Fibroblast of skin of scalp (primary cell): ENCODE measurements at places on chromosomes 13 and 19.
A peak's percentile ranks its signal among the peaks of the same experiment; 100 is the strongest.

DNA sequence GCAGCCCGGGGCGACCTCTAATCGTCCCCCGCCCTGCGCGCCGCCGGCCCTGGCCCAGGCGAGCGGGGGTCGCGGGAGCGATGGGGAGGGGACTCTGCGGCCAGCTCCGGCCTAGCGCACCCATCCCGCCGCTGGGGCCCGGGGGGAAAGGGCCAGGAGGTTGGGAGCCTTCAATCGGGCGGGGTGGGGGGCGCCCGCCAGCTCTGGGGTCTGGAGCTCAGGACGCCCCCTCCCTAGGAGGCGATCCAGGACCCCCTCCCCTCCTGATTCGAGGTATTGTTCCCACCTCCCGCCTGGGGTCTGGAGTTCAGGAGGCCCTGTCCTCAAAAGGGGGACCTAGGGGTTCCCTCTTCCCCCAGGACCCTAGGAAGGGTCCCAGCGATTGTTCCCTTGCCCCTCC is 430 bp downstream of the ZNF358 start:
- no peak for DNase-seq

DNA sequence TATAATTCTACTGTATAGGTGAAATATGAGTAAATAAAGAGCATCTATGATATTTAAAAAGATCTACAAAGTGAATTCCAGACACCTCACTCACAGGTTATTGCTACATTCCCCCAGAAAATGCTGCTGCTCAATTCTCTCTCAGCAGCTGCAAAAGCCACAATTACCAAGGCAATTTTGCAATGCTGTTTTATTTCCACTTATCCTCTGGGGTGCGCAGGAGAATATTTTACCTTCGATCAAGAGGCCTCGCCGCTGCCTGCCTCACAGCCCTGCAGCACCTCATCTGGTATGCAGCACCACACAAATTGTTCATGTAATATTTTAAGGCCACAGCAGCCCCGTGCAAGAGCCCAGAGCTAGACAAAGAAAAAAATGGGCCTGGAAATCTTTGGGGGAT is 333.2 kb downstream of the DNAJC15 start:
- no peak for DNase-seq

DNA sequence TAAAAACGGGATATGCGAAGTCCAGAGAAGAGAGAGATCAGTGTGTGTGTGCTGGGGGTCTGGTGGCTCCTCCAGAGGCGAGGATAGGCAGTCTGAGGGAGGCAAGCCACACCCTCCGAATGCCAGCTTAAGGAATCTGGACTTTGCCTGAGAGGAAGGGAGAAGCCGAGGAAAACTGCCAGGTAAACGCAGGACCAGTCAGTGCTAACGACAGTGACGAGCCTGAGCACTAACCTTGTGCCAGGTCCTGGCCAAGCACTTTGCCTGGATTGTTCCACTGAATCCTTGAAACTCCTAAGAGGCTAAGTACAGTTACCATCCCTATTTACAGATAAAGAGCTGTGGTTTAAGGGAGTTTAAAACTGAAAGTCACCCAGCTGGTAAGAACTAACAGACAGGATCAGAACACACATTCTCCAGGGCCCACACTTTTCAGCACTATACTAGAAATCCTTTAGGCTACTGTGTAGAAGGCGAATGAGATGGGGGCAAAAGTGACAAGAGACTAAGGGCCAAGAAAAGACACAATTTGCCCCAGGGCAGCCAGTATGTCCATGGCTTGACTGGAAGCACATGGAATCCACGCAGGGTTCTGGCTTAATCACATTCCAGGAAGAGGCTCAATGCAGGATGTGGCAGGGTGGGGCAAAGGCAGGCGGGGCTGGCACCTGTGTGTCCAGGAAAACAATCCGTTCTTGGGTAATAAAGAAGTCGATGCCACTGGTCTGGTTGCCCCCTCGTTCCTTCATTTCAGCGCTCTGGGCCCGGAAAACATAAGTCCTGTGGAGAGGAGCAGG is 15.1 kb downstream of the SMG9 start:
- DNase-seq = no peak

DNA sequence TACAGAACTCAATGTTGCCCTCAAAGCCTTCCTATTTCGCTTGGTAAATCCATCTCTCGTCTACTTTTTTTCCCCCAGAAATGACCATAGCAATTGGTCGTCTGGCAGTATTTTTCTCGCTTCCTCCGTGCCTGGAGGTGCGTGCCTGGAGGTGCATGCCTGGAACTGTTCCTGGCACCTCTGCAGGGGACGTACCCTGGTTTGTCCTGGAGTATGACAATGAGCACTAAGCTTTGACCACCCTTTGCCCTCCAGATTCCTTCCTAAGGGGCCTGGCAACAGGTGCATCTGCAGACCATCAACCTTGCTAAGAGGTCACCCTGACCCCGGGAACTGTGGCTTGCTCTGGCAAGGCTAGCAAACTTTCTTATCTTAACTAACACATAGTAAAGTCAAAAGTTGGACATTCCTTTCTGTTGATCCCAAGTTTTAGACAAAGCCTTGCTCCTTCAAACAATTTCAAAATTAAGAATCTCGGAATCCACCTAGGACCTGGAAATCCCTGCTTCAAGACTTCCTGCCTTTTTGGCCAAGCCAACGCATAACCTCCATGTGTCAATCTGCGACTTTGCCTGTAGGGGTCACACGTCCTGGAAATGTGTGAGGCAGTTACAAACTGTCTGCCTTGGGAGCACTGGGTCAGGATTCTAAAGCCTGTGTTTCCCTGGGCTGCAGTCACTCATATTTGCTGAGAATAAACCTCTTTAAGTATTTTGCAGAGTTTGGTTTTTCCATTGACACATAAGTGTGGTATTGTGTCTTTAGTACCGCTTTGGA is 28.8 kb upstream of the TUBGCP3 start:
- DNase-seq = peak; percentile 40

DNA sequence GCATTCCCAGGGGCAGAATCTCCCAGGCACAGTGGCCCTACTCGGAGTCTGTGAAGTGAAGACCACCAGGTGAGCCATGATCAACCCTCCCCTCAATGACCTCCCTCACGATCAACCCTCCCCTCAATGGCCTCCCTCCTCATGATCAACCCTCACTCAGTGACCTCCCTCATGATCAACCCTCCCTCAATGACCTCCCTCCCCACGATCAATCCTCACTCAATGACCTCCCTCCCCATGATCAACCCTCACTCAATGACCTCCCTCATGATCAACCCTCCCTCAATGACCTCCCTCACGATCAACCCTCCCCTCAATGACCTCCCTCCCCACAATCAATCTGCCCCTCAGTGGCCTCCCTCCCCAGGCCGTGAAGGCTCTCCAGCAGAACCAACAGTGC is 32.1 kb downstream of the SBNO2 start:
- DNase-seq = no peak

DNA sequence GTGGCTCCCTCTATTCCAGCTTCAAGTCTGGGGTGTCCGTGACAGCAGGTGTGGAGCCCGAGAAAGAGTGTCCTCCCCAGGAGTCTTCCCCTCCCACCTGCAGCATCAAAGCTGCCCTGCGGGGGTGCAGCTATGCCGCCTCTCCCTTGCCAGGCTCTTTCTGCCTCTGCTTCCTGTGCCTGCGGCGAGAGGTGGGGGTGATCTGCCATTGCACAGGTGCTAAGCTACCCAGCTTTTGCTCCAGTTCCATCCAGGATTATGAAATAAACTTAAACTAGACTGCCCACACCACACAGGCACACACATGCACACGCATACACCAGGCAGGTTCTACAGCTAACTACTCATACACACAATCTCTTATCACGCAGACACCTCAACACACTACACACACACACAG is 104.7 kb upstream of the CLDN10 start:
- DNase-seq = no peak

DNA sequence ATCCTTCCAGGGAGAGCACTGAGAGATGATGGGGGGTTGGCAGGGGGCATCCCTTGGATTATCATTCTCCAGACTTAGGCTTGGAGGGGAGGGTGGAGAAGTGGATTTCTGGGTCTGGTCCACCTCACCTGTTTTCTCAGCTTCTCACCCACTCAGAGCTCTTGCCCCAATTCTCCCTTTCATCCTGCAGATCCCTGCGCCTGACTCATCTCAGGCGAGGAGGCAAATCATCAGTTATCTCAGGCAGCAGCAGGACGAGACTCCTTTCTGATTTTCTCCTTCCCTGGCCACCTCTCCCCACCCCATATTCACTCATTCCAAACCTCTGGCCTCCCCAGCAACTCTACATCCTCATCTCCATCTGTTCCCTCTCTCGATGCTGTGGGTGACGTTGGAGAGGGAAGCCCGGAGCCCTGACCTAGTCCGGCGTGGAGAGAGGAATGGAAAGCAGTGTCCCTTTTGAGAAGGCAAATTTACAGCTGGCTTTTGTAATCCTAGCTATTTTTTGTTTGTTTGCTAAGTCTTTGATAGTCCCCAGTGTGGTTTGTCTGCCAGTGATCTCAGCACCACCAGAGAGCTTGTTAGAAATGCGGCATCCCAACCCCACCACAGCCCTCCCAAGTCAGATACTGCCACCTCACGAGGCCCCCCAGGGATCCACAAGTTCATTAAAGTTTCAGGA is 24.0 kb upstream of the TPT1 start:
- no peak for DNase-seq

- peak; percentile 88 for DNase-seq
Measured at GRCh38 chr19:33302175-33302973, at the start of gene CEBPA. Gene CEBPA (minus strand): TSS chr19:33302534. CDS start chr19:33302414, 120 bp downstream.

DNA sequence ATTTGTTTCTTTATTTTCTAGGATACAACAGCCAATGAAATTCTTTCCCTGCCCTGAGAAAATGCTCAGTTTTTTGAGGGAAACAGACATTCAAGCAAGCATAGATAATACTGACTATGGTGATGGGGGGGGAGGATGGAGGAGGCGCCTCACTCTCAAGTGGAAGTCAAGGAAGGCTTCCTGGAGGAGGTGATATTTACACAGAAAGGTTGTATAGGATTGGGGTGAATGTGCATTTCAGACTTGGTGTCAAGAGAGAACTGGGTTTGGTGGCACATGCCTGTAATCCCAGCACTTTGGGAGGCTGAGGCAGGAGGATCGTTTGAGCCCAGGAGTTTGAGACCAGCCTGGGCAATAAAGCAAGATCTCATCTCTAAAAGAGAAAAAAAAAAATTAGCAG is 12.2 kb upstream of the ADGRE1 start:
- no peak for DNase-seq

DNA sequence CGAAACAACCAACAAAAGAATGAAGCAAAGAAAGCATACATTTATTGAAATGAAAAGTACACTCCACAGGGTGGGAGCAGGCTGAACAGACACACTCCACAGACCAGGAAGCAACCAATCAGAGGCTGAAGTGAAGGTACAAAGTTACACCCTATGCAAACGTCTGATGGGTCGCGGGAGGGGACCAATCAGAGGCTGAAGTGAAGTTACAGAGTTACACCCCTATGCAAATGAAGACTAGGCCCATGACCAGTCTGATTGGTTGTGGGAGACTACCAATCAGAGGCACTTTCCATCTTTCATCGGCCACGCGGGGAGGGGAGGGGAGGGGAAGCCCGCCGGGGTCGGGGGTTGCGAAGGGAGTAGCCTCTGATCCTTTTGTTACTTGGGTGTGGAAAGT is 12.4 kb upstream of the FBL start:
- DNase-seq = no peak

- no peak for DNase-seq
Measured at GRCh38 chr13:24348797-24349515, 39.6 kb downstream of the C1QTNF9 start.

DNA sequence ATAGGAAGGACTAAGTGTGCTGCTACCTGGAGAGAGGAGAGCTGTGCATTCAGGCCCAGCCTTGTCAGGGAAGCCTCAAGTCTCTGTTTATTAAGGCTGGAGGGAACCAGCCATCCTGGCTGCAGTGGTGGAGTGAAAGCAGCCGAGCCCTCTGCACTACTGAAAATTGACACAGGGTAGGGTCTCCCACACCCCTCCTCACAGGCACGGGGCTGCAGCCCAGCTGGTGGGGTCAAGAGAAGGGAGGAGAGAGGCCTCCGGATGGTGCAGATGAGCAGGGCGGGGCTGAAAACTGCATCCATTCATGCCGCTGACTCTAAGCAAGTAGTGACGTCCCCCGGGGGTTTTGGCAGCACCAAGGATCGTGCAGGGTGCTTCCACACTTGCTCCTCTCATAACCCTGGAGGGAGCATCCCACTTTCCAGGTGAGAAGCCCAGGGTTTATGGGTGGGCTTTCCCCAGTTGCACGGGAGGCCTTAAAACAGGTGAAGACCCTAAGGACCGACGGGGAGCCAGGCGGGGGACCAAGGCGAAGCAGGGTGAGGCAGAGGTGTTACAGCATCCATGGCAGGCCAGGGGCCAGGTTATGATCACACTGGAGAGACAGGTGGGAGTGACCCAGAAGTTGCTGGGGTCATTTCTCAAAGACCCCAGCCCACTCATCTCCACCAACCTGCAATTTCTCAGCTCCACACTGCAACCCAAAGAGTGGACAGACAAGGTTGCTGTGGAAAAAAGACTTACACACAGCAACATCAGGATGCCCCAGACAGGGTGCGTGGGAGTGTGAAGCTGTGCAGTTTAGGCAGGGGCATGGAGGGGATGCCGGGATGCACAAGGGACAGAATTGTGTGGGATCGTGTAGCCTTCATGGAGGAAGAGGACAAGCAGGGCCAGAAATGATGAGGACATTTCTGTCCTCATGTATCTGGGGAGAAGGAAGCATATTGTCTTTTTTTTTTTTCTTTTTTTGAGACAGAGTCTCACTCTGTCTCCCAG is 36.8 kb downstream of the VSTM2B start:
- DNase-seq = no peak

DNA sequence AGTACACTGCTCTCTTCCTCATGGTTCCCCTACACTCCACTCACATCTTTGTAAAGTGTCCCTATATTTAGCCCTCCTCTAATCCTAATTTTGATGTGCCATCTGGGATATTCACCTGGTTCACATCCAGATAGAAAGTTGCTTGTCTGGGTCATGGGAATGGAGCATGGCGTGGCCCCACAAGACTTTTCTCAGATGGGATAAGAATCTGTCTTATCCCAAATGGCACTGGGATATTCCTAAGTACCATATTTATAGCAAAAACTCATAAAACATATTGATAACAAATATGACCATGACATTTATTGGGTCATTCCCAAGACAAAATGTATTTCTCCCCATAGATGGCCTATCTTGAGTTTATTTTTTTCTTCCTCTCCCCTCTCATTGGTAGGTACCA is 49.5 kb upstream of the POMP start:
- DNase-seq = no peak

- no peak for DNase-seq
Measured at GRCh38 chr13:93925990-93926389, 553.5 kb downstream of the DCT start.

DNA sequence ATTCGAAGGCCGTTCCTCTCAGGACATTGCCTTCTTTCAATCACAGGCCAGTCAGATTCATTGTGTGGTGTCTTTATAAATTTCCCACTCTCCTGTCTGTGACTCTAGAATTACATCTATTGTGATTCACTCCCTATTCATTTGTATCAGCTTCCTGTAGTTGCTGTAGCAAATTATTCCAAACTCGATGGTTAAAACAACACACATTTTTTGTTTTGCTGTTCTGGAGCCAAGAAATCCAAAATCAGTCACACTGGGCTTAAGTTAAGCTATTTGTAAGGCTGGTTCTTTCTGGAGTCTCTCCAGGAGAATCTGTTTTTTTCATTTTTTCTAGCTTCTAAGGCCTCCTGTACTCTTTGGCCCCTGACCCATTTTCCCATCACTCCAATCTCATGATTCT is 1487.0 kb upstream of the SLC10A2 start:
- DNase-seq = peak; percentile 66
